ENCODE measurements at places on chromosomes 6 and 20. TPM values are rescaled to one million over a fixed set of nuclear protein-coding genes. Genes with fewer than 3 reads are reported as not detected.

Gene ARMC12
- 1.1 TPM for total RNA-seq

DNA sequence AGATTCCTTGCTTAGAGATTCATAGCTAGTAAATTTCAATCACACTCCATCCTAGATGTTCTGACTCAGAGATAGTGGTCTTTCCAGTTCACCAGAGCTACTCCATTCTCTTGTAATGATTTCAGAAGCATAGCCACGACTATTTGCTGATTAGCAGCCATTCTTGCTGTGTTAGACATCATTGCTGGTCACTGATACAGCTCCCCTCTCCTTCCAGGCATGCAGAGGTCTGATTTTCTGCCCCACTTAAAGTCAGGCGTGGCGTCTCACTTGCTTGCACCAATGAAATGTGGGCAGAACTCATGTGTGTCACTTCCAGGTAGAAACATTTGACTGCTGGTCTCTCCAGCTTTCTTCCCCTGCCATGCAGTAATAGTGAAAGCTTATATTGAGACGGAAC lies 168.9 kb upstream of the JARID2 start:
- no peak for DNase-seq

DNA sequence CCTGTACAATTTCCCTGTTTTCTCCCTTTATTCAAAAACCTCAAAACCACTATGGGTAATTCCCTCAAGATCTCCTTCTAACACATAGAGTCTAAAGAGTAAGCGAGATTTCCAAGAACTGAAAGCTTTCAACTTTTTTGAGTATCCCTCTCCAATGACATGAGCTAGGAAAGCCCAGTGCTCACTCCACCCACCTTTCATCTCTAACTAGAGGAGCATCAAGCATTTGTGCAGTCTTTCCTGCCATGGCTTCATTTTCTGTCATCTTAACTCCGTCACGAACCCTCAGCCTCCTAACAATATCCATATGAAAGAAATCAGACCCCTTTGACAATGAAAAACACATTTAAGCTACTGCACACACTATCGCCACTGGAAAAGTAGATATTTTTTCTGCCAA lies 91.9 kb upstream of the SUPT3H start:
- DNase-seq, result no peak

Gene POM121L2
- total RNA-seq, result not detected

DNA sequence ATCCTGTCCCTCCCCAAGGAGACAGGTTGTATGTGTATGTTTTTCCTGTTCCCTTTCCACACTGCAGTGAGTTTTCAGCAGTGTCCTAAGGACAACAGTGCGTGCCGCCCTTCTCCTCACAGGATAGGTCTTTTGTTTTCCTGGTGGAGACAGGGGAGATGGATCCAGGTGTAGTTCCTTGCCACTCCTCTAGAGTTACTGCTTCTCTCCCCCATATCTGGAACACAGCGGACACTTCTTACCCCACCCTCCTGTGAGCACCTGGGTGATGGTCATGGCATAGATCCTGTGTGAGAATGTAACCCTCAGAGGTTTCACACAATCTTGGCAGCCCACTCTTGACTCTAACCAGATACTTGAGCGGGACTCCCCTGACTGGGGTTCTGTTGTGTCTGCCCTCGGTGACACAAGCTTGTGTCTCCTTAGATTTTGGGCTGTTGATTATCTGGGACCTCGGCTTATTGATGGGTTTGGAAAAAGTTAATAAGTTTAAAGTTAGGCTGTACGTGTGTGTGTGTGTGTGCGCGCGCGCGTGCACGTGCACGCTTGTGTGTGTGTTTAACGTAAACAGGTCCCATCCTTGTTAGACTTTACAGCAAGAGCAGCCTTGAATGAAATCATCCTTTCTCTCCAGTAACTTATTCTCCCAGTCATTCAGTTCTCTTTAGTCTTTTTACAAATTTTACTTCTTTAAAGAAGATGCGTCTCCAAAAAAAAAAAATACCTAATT lies 131.3 kb upstream of the EDN1 start:
- DNase-seq, result no peak

Gene HLA-DOA
- 209 TPM for total RNA-seq

DNA sequence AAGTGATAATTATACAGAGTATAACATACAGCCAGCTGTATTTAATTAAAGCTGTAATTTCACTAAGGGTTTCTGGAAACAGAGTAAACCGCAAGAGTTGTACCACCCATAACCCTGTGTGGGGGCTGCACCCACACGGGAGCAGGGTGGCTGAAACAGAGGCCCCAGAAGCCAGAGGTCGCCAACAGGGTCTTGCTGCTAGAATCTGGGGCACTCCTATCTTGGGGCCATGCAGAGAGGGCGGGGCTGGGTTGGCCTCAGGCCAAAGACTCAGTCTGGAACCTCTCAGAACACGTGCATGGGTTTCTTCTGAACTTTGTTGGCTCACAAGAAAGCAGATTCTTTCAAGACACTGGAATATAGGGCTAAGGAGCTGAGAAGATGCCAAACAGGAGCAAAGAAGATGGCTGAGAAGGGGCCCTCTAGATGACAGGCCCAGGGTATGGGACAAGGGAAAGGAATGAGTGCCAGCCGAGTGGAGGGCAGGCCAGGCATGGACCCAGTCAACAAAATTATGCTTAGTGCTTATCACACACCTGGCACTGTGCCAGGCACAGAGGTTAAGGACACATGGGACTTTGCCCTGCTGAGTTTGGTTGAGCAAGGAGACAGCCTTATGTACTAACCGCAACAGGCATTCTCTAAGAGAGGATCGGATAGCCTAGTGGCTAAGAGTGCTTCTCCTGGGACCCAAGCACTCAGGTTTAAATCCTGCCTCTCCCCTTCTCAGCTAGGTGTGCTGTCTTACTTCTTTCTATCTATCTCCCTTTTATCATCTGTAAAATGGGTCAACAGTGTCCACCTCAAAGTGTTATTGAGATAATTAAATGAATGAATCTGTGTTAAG lies 96.6 kb upstream of the FOXP4 start:
- DNase-seq, result no peak

Gene TMEM14A
- total RNA-seq, result 5.9 TPM

- no peak for DNase-seq
Observed at GRCh38 chr6:133590814-133591213, 298.1 kb upstream of the TCF21 start.

Gene GRM4
- total RNA-seq, result not detected

GRCh38 chr6:149925253-149925973 lies 2.5 kb upstream of the RAET1G start:
- DNase-seq, result peak; percentile 37

DNA sequence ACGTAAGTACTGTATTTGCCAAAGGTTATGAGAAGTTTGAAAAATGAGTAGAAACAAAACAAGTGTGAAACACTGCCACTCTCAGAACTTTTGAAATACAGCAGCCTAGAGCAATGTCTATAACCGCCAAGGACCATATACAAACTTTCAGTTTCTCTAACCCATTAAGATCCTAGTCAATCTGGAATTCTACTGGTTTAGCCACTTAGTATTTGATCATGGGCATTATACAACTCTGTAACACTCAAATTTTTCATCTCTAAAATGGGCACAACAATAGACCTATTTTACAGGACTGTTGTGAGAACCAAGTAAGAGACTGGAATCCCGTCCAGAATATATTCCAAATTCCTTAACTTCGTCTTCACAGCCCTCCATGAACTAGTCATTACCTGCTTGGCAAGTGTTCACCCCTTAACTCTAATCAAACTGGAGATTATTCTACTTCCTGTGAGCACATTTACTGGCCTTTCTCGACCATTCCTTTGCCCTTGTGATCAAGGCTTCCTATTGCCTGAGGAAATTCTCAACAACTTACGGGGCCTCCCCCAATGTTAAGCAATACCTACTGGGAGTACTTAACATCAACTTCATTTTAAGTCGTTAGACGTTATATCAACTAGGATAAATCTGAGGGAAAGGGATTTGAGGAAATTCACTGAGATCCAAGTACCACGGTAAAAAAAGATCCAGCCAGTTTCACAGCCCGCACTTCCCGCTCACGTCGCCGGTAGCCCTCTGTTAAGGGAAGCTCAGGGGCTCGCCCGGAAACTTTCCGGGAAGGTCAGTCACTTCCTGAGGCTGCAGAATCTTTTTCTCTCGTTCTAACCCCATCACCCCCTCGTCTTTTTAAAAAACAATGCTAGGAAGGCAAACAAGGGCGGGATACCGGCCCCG lies 1.1 kb downstream of the EIF2S2 start:
- no peak for DNase-seq

Gene IL17F
- not detected for total RNA-seq

- no peak for DNase-seq
Observed at GRCh38 chr20:22629927-22630326, 45.6 kb upstream of the FOXA2 start.

- no peak for DNase-seq
Observed at GRCh38 chr20:48521121-48521520, 306.7 kb downstream of the PREX1 start.

GRCh38 chr6:90905351-90905750 lies 318.5 kb upstream of the MAP3K7 start:
- no peak for DNase-seq

DNA sequence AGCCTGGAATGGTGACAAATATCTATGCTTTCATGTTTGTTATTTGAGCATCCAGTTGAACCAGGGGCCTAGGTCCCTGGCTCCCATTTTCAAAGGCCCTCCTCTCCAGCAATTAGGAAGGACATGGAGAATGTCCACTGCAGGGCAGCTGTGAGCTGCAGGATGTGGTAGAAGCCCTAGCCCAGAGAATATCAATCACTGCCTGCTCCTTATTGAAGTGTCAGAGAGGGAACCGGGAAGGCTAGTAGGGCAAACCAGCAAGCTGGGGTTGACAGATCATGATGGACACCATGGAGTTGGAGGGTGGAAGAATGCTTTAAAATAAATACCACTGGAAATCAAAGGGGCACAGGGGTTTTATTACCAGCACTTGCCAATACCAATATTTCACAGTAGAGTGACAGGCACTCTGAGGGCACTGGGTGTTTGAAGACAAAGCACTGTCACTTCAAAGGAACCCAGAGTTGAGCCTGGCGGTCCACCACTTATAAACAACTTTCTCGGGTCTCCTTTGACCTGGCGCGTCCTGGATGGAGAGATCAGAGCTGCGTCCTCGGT lies 47.7 kb downstream of the ZNF831 start:
- DNase-seq, result no peak

- DNase-seq, result no peak
Observed at GRCh38 chr6:139126255-139126654, 8.6 kb upstream of the HECA start.

GRCh38 chr6:7268816-7269555 lies 44.0 kb downstream of the SSR1 start:
- DNase-seq, result no peak
